ENCODE measurements at places on chromosomes 5 and 9.
A peak's percentile ranks its signal among the peaks of the same experiment; 100 is the strongest.

DNA sequence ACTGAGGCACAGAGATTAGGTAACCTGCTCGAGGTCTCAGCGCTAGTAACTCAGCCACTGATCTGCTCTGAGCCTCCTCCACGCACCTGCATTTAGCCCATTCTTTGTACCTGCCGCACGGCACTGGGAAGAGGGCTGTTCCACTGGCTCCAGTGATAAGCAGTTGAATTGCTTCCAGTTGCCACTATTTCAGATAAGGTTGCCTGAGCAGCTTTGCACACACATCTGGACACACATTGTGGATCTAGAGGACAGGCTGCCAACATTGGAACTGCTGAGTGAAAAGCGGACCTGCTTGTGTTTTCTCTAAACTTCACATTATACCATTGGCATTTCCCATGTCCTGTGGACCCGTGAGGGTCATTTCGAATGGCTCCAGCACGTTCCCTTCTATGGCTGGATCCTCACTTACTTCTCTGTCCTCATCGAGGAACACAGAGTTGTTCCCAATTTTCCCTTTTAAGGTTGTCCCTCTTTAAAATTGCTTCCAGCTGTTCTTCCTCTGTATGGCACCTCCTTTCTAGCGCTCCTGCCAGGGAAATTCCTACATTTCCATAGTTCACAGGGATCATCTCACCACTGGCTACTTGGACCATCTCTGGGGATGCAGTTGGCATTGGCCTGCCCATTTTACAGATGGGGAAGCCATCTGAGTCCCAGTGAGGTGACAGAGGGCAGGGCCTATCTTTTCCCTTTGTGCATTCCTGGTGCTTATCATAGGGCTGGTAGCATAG, 45.9 kb upstream of the RPL26L1 start:
- DNase-seq = no peak

DNA sequence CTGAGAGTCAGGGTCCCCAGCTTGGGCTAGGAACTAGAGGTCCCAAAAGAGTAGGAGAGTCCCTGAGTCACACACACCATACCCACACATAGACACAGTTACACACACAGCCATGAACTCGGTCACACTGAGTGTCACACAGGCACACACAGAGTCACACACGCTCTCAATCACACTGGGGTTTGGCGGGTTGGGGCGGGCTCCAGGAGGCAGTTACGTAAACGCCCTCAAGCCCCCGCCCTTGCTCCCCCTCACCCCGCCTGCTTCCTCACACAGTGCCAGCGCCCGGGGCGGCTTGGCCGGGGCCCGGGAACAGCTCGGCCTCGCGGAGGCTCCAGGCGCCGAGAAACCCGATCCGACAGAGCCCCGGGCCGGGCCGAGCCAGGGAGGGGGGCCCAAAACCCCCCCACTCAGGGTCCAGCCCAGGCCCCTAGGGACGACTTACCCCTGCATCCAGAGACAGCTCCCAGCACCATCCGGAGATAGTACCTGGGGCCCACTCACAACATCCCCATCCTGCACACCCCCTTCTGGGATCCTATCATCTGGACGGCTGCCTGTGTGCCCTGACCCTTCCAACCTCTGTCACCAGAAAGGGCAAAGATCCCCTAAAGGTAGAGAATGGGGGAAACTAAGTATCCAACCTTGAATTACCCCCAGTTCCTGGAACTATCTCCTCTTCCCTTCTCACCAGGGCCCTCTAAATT, 3.5 kb upstream of the CNTFR start:
- DNase-seq = peak; percentile 76

DNA sequence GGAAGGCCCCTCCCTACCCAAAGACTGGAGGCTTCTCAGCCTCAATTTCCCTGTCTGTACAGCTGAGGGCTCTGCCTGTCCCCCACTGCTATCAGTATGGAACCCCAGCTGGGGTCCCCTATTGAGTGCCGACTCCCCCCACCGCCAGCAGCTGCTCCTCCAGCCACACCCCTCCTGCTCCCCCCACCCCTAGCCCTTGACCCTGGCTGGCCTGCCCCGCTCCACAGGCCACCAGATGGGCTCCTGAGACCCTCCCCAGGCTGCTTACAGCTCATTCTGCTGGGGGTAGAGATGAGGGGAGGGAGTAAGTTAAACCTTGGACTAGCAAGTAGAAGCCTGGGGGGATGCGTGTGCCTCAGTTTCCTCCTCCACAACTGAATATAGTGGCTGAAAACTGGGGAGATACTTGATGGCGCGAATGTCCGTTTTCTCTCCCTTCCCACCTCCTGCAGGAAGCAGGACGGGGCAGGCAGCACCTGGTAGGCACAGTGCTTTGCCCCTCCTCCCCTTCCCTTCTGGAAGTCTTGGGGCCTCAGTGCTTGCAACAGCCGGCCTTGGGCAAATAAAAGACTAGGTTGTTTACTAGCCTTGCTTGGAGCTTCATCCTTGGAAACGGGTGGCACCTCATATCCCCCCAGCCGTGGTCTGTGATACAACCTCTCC, 19.1 kb downstream of the URM1 start:
- DNase-seq = no peak

DNA sequence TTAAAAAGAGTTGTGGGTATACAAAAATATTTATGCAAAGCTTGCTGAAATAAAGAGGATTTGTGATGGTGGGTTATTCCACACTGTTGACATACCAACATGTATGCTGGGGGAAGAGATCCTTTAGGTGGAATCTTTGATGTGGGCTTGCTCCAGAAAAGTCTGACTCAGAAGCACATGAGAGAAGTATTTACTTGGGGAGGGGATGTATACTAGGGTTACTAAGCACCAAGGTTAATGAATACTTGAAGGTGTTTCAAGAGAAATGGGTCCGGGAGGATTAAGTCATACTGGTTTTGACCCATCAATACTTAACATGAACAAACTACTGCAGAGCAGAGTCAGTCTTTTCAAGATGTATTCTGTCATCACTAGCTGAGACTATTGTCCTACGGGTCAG, 316.4 kb upstream of the GRIN3A start:
- no peak for DNase-seq

- no peak for DNase-seq
Measured at GRCh38 chr5:75616971-75617621, 5.8 kb downstream of the ANKDD1B start.

- no peak for DNase-seq
Measured at GRCh38 chr5:91146230-91146629, 236.9 kb downstream of the ARRDC3 start.

GRCh38 chr5:132771503-132771998, 5.5 kb downstream of the SEPTIN8 start:
- DNase-seq = peak; percentile 98

DNA sequence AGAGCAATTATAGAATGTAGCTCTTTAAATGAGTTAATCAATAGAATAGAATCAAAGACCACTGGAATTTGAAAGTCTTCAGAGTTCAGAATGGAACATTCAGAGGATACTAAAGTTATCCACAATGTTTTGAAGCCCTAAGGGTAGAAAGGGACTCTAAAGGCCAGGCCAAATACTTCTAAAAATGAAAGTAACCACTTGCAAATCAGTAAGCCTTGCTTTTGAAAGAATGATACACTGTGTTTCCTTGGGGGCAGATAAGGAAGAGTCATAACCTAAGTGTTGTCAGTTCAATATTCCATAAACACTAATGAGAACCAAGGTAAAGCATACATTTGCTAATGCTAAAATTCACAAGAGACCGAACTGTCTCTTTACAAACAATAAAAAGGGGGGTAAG, 813.5 kb downstream of the PTPRD start:
- no peak for DNase-seq

- DNase-seq = no peak
Measured at GRCh38 chr9:105950894-105951293, 256.6 kb downstream of the TMEM38B start.

GRCh38 chr5:144203750-144204596, 33.3 kb downstream of the KCTD16 start:
- DNase-seq = peak; percentile 58

- no peak for DNase-seq
Measured at GRCh38 chr9:21830589-21830988, 28.2 kb downstream of the MTAP start.

DNA sequence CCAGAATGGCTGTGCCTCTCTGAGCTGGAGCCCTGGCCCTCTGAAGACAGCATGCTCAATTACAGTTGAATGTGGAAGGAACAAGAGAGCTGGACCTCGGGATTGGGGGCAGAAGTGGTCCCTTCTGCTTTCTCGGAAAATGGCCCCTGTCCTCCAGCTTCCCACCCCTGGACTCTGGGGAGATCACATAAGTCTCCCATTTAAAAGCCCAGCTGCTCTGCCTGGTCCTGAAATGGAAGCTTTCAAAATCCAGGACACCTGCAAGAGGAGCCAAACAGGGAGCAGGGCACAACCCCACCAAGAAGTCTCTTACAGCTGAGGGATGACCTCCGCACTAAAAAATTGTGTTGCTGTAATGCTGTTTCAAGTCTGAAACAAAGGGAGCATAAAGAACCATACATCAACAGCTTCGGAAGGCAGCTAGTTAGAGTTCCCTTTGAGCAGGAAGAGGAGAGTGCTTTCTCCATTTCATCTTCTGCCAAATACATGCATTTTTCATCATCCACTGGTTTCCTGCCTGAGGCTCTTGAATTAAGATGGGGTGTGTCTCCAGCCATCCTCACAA, 48.2 kb downstream of the TGFBI start:
- DNase-seq = no peak

DNA sequence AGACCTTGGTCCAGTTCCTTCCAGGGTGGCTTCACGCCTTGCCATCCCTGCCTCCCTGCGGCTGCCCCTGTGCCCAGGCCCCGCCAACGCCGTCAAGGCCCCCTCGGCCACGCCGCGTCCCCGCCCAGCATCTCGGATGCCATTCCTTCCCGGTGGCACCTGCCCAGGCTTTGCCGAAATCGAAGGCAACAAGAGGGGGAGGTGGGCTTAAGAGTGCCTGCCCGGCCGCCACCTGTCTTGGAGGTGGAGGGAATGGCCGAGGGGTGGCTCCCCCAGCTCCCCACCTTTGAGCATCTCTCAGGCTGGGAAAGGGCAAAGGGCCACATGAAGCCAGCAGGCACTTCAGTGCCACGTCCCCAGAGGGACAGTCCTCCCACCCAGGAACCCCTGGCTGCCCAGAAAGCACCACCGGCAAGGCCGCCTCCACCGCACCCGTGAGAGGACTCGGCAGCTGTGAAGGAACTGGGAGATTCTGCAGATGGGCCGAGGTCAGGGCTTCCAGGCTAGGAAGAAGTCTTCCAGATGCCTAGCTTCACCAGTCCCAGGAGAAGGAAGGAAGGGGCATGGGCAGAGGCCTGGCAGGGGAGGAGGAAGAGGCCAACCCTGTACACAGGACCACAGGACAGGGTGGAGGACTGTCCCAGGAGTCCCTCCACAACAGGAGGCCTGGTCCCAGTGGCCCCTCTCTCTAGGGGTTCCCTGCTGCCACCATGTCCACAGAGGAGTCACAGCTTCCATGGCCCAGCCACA, 218.0 kb downstream of the FANCC start:
- no peak for DNase-seq

- DNase-seq = no peak
Measured at GRCh38 chr5:66246608-66247007, 102.5 kb downstream of the SREK1 start.

- DNase-seq = no peak
Measured at GRCh38 chr5:126610160-126610559, 9.4 kb downstream of the PHAX start.

- DNase-seq = no peak
Measured at GRCh38 chr5:141864371-141865370, 13.5 kb downstream of the PCDH1 start.

GRCh38 chr5:142644640-142645361, 41.1 kb downstream of the FGF1 start:
- peak; percentile 98 for DNase-seq

DNA sequence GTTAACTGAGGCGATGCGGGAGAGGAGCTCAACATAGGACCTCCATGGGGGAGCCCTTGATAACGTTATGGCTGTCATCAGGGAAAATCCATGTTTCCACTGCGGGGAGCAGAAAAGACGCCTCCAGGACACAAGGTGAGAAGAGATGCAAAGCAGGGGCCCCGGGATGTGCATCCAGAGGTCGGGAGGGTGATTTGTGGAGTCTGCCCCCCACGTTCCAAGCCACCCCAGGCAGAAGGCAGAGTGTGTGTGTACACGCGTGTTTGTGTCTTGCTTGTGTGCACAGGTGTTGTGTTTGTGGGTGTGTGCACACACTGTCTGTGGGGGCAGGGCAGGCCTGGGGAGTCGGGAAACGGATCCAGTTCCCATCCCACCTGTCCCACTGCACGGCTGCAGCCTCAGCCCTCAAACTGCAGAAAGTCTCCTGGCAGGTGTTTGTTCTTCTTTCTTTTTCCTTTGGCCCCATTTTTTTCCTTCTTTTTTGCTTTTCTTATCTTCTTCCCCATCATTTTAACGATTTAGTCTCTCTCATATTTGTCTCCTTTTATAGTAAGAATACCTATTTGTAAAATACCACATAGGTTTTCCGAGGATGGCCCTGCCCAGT, 17.4 kb upstream of the PLEKHG4B start:
- DNase-seq = no peak

- no peak for DNase-seq
Measured at GRCh38 chr5:82387001-82387818, 109.1 kb upstream of the RPS23 start.

DNA sequence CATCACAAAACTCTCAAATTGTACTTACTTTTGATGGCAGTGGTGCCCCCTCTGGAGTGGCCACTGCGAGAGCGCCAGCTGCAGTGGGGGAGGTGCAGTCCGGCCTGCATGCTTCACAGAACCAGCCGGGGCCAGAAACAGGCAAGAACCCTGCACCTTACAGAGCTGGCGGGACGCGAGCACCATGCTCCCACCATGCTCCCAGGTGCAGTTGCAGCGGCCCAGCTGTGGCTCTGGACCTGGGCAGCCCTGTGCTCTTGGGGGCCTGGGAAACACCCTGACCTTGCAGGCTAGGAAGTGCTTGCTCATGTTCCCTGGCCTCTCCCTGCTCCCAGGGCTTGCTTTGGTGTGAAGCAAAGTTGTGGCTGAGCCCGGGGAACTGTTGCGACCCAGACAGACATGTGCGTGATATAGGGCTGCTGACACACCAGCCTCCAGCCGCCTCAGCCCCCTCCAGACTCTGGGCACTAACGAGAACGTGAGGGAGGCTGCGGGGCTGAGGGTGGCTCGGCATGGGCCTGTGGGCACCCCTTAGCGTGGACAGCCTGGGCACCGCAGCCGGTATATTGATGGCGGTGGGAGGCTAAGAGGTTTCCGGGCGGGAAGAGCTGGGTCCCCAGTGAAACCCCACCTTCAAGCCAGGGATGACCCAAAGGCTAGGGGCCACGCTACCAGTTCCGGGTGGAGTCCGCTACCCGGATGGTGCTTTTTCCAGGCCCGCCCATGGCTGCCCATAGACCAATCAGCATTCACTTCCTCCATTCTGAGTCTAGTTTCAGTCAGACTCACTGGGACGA, 1809.9 kb upstream of the ACO1 start:
- DNase-seq = no peak
